Stimulated activated CD8-positive, alpha-beta memory T cell treated with anti-CD3 and anti-CD28 coated beads, Interleukin-2, amount 100 ng/mL, for 1 hour (primary cell): ENCODE measurements at places on chromosomes 5 and 9.

GRCh38 chr5:133814152-133814551, 154.3 kb downstream of the C5orf15 start:
- no peak for DNase-seq

GRCh38 chr9:129822898-129823541, 916 bp downstream of the TOR1A start:
- DNase-seq: no peak

- no peak for DNase-seq
Observed at GRCh38 chr9:93247099-93247865, 63.3 kb downstream of the WNK2 start.

- DNase-seq: no peak
Observed at GRCh38 chr9:97518909-97519307, 17.4 kb downstream of the TMOD1 start.

DNA sequence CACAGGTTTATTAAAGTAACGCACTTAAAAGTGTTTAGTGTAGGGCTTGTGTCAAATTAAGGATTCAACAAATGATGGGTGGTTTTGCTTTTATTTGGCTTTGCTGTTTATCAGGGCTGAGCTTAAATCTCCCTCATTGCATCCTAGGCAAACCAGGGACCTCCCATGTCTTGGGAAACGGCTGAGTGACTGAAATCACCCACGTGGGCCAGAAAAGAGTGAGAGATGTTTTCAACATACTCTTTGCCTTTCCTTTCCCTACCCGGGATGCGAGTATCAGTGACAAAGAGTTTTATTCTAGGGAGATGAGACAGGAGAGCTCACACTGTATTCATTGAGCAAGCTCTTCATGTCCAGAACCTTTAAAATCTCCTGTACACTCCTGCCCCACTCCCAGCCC, 23.3 kb downstream of the KCNMB1 start:
- DNase-seq: no peak

DNA sequence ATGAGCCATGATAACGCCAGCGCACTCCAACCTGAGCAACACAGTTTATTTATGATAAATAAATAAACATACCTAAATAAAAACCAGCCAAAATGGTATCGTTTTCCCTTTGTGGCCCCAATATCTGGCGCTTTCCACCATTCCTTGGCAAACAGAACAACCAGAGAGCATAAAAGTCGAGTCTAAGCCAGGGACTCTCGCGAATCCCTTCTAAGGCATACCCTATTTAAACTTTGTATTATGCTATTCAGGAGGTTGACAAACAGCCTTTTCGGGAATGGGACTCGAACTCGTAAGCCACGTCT, 386 bp upstream of the MATR3 start:
- DNase-seq: no peak

DNA sequence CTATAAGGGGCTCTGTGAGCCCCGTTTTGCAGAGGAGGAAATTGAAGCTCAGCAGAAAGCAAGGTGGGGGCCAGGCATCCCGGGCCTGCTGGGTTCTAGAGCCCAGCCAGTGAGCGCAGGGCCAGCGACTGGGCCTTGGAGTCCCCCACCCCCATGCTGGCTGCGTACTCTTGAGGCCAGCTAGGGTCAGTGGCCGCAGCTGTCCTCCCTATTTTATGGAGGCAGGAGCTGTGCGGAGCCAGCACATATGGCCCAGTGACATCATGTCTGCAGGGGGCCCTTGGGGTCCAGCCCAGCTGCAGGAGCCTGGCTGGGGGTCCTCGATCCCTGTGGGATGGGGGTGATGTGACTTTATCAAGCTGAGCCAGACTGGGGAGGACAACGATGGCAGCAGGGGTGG, 71.3 kb downstream of the HMCN2 start:
- DNase-seq: no peak

DNA sequence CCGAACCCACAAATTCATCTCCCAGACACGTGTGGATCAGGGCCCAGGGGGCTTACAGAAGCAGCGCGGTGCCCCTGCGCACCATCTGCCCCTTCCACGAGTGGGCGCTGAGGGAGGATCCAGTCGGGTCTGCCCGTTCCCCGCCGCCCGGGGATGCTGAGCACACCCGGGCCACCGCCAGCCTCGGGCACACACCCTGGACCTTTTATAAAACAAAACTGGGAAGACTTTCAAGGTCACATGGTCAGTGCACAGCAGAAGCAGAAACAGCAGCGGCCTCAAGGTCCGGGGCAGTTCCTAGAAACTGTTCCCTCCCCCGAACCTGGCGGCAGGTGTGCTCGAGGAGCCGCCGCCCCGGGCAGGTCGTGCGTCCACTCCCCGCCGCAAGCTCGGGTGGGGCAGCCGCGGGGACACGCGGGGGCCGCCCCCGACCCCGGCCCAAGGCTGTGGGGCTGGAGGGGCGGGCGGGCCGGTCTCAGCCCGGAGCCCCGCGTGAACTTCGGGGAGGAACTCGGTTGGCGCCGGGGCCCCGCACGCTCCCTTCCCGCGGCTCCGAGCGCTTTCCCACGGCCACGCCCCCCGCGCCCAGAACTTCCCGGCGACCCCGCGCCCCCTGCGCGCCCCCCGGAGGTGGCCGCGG, 633 bp upstream of the PPP1R26 start:
- DNase-seq: no peak

GRCh38 chr9:11319538-11319937, 706.7 kb upstream of the PTPRD start:
- no peak for DNase-seq

GRCh38 chr9:30507166-30507565, 1877.3 kb upstream of the ACO1 start:
- DNase-seq: no peak

DNA sequence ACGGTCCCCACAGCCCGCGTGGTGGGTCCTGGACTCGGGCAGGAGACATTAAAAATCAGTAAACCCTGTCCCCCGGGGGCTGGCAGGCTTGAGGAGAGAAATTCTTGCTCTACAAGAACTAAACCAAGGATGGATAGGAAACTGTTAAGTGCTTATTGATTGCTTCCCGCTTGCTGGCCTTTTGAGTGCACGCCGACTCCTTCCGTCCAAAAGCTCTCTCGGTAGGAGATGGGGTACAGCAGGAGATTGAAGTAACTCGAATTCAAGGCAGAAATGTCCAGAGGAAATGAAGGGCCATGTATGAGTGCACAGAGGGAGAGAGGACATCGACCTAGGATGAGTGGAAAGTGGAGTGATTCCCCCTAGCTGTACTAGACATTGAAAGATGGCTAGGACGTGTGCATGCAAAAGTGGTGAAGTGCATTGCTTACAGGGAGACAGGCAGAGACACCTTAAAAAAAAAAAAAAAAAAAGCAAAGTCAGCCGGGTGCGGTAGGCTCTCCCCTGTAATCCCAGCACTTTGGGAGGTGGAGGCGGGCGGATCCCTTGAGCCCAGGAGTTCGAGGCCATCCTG, 923 bp downstream of the RECK start:
- DNase-seq: no peak

GRCh38 chr5:83256091-83256780, 178.9 kb downstream of the XRCC4 start:
- DNase-seq: no peak

GRCh38 chr5:1095990-1096363, 15.9 kb downstream of the SLC12A7 start:
- DNase-seq: no peak

DNA sequence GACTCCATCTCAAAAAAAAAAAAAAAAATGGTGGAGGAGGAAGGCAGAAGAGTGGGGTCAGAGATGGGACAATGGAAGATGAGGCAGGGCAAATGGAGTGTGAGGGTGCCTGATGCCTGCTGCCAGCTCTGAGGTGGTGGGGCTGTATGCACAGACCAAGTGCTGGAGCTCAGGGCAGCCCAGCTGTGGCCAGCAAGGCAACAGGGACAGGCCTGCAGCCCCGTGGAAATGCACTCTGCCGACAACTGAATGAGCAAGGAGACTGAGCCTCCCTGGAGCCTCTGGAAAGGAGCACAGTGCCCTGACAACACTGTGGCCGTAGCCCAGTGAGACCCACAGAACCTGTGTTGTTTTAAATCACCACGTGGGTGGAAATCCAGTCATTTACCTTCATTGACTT, 22.9 kb upstream of the SMIM32 start:
- DNase-seq: no peak

DNA sequence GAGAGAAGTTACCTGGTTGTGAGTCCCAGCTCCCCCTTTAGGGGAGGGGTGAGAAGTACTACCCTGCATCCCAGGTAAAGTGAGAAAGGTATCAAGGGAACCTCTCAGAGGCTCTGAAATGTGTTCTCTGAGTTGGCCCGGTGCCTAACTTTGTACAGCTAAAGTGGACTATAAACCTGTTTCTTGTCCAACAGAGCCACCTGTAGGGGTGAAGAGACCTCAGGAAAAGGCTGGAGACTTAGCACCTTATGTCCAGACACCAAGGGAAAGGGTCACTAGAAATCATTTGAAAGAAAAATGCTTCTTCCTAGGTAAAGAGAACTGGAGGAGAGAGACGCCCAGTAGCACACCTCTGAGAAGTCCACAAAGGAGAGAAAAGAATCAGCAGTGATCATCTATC, 108.3 kb upstream of the KIF2A start:
- no peak for DNase-seq

DNA sequence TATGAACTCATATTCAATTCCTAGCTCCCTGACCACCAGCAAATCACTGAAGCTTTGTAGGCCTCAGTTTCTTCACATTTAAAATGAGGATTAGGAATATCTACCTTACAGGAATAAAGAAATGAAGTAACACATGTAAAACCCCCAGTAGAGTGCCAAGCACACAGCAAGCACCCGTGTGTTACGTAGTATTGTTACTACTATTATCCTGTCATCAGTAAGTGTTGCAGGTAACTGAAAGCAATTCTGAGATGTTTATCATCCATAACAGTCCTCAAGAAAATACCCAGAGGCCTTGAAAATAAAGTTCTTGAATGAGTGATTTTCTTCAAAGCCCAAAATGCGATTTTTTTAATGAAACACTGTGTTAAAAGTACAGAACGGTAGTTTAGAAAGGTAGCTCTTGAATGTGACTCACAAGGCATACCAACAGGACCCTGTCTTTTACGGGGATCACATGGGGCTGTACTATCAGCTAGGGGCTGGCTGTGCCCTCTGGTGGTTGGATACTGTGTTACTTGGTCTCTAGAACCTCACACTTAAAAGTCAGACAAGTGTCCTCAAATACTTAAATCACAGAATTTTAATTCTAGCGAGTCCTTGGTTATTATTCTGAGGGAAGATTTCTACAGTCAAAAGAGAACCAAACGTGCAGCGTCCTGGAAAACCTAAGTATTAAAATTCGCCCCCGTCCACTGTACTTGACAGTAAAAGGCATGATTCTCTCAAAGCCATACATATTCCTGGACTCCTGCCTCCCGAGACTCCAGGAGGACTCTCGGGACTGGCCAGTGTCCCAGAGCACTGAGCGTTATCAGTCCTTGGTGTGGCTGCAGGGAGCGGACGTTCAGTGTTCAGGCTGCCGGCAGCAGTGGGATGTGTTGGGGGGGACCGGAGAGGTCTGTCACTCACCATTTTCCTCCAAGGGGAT, 725 bp downstream of the NDUFB6 start:
- peak; percentile 60 for DNase-seq

DNA sequence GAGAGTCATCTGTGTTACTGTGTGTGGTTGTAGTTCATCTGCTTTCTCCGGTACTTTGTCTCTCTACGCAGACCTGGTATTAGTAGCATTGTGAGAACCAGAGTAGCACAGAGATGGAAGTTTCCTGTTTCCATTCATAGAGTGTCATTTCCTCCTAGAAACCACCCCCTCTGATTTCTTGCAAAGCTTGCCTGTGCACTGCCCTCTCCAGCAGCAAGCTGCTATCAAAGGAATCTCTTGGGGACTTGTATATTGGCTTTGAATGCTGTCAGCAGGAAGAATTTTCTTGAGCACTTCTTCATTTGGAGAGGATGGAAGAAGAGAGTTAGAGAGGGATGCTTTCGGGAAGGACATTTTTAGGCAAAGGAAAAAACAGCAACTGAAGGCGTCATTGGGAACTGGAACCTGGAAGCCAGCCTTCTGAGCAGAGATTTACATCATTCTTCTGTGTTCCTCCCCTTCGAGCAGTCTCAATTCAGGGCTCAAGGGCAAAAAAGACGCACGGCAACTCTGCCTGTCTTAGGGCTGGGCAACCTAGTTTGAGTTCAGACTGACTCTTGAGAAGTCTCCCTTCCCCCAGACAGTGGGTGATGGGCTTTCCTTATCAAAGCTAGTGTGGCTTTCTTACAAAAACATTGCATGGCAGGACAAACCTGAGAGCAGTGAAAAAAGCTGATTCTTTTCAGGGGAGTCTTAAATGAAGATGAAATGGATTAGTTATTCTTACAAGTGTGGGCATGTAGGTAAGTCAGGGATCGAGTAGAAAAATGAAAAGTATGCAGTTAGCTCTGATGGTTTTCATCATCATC, 226.3 kb downstream of the AOPEP start:
- no peak for DNase-seq

DNA sequence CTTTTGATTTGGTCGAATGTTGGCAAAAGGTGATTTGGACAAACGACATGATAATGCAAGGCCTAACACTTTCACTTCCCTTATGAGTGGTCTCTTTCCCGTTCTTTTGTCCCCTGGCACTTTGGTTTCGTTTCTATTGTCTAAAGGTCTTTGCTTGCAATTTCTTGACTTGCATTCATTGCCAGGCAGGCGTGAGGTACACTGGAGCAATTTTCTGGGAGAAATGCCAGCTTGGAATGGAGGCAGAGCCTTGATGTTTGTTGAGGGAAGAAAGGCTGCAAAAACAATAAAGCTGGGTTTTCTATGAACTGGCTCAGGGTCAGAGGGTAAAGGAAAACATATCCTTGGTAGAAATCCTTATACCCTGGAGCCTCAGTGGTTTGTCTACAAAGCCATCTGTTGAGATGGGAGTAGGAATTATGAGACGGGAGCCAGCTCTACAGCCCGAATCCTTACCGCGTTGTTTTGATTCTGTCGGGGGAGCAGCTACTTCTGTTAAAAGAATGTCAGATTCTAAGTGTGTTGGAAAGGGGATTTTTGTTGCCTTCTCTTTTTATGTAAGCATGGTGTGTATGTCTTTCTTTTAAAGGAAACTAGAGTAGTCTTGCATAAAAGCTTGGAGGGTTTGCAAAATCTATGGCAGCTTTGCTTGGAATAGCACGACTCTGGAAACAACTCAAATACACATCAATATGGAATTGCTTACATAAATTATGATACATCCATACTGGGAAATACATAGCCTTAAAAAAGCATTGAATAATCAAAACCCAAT, 158.9 kb downstream of the RMI1 start:
- DNase-seq: no peak

DNA sequence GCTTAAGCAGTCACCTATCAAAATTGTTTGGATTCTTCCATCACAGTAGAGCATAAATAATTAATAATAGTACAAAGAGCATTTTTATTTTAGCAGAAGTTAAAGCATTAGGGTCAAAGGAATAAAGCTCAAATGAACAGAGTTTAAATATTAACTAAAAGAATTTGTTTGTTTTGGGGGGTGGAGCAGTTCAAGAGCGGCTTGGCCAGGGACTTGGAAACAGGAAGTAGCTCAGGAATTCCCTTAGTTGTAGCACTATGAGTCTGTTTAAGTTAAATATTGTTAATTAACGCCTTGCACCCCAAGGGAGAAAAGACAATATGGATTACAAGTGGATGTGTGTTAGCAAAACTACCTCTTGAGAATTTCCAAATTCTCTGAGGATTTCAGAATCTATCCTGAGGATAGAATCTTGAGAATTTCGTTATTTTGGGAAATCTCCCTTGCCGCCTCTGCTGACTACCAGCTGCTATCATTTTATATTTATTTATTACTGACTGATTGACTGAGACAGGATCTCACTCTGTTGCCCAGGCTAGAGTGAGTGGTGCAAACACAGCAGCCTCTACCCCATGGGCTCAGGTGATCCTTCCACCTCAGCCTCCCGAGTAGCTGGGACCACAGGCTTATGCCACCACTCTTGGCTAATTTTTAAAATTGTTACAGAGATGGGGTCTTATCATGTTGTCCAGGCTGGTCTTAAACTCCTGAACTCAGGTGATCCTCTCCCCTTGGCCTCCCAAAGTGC, 96.7 kb upstream of the CHD1 start:
- no peak for DNase-seq

- no peak for DNase-seq
Observed at GRCh38 chr5:154366353-154366752, 79.4 kb upstream of the SAP30L start.
